ENCODE measurements at places on chromosomes 3 and 15.

DNA sequence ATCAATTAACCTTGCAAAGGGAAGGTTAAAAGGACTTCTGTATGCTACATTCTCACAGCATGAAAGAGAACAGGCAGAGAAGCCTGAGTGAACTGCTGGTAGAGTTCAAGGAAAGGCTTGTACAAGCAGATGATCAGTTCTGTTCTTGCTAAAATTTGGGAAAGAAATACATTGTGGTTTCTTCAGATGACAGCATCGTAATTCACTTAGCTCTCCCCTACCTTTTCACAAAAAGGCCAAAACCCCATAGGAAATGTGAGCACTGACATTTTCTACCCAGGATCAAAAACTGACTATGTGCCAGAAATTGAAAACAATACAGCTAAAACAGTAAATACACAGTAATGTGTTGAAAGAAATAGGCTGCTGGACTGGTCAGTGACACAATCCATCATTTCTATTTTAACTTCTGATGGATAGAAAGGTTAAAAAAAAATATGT lies 216.4 kb downstream of the DPH6 start:
- no peak for DNase-seq

- DNase-seq: no peak
Measured at GRCh38 chr3:114213292-114213626, 24.1 kb downstream of the ZNF80 start.

- no peak for DNase-seq
Measured at GRCh38 chr3:89494734-89495133, 387.3 kb downstream of the EPHA3 start.

- no peak for DNase-seq
Measured at GRCh38 chr3:190169877-190170276, 49.2 kb upstream of the P3H2 start.

- no peak for DNase-seq
Measured at GRCh38 chr3:165383381-165383780, 187.2 kb upstream of the SLITRK3 start.

DNA sequence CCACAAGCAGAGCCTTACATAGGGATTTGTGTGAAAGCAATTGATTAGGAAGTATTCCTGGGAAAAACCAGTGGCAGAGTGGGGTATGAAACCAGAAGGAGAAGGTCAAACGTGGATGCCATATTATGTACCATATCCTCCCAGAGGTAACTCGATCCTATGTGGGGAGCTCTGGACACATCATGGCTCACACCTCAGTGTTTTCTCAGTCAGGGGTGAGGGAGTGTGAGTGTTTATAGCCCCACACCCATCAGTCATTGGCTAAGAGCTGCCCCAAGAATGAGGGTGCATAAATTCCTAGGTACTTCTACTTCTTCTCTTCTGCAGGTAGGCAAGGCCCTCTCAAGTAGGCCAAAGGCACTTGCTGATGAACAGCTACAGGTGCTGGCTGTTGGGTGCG lies 28.2 kb upstream of the PDZRN3 start:
- no peak for DNase-seq

GRCh38 chr3:44478055-44478468 lies 592 bp upstream of the ZNF445 start:
- DNase-seq: no peak

- DNase-seq: no peak
Measured at GRCh38 chr3:73215901-73216300, 154.4 kb downstream of the EBLN2 start.

- DNase-seq: no peak
Measured at GRCh38 chr3:180802837-180803236, 109.6 kb upstream of the FXR1 start.

DNA sequence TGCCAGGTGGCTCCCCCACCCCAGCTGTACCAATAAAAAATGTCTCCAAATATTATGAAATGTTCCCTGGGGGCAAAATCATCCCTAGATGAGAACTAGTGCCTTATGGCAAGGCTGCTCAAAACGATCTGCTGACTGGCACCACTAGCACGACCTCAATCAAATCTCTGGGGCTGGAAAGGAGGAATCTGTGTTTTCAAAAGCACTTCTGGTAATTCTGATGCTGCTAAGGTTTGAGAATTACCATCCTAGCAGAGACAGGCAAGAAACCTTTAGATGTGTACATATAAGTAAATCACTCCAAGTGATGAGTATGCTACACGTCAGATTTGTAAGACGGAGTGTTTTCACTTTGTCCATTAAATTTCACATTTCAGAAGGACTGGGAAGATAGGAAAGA lies 360.1 kb upstream of the THRB start:
- no peak for DNase-seq

DNA sequence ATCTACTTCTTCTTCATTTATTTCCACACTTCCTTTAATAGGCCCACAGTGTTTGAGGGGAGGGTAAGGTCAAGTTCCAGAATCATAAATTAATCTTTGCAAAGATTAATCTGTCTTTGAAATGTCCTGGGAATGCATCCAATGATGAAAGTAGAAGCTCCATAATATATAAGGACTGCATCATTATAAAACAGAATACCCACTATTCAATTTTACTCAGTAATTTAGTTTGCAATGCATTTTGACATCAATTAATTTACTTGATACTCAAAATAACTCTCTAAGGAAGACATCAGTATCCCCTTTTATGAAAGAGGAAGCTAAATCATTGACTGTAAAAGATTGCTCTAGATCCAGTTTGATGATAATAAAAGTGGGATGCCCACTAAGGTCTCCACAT lies 777.2 kb downstream of the GRM7 start:
- no peak for DNase-seq

DNA sequence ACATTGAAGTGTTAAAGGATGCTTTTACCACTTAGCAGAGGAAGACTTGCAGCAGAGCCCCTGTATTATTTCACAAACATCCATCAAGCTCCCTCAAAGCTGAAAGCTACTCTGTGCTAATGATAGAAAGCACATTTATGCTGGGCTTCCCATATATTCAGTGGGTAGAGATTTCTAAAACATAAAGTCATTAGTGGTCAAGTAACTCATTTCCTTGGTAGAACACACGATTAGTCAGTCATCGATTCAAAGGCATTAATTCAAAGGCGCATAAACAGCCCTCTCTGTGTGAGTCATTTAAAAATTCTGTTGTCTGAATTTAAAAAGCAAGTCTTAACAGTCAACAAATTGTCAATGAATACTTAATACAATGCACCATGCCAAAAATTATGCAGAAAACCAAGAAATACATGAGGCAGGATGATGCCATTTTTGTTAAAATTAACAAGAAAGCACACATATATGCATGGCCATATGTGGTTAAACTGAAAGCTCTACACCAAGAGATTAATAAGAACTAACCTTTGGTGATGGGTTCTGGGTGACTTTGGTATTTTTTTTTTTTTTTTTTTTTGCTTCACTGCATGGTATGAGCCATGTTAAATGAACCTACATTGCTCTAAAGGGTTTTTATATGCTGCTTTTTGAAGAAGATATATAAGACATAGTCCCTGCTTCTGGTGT lies 61.7 kb downstream of the LDHAL6B start:
- no peak for DNase-seq

DNA sequence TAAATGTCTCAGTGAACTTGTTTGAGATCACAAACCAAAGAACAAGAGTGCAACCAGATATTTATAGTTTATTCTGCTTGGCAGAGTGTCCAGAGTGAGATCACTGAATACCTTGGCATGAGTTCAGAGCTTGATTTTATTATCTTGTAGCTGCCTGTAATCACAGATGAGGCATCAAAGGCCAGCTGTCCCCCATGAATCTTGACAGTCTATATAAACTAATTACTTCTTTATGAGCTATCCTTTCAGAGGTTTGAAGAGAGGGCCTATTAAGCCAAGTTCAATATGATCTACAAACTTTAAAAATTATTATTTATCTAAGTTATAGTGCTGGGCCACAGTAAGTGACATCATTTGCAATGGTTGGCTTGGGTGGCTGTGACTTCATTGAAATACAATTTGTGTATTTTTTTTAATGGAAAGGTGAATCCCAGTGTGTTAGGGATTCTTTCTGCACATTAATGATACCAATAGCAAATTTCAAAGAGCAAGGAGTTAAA lies 251.5 kb downstream of the CLSTN2 start:
- no peak for DNase-seq

GRCh38 chr3:12910356-12911099 lies 69.2 kb upstream of the RPL32 start:
- no peak for DNase-seq

GRCh38 chr15:76575679-76576078 lies 239.1 kb downstream of the ISL2 start:
- DNase-seq: no peak

- no peak for DNase-seq
Measured at GRCh38 chr3:58013973-58014649, 5.9 kb downstream of the FLNB start.

DNA sequence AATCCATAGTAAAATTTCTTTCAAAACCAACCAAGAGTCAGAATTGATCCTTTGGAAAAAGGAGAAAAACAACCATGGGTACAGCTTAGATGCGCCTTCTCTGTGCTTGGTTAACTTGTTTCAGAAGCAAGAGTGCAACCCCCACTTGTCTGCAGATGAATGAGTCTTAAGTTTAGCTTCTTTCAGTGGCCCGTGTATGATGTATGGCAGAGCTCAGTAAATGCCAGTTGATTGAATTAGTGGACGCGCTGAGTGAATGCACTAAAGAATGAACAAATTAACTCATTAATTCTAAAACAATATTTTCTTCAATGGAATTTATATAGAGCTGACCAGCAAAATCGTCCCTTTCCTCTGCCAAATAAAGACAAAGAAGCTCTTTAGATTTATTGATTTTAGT lies 67.0 kb upstream of the ARHGEF3 start:
- no peak for DNase-seq

- no peak for DNase-seq
Measured at GRCh38 chr15:31369727-31370126, 43.1 kb downstream of the KLF13 start.

- DNase-seq: no peak
Measured at GRCh38 chr3:134090031-134090430, 60.3 kb upstream of the SLCO2A1 start.

DNA sequence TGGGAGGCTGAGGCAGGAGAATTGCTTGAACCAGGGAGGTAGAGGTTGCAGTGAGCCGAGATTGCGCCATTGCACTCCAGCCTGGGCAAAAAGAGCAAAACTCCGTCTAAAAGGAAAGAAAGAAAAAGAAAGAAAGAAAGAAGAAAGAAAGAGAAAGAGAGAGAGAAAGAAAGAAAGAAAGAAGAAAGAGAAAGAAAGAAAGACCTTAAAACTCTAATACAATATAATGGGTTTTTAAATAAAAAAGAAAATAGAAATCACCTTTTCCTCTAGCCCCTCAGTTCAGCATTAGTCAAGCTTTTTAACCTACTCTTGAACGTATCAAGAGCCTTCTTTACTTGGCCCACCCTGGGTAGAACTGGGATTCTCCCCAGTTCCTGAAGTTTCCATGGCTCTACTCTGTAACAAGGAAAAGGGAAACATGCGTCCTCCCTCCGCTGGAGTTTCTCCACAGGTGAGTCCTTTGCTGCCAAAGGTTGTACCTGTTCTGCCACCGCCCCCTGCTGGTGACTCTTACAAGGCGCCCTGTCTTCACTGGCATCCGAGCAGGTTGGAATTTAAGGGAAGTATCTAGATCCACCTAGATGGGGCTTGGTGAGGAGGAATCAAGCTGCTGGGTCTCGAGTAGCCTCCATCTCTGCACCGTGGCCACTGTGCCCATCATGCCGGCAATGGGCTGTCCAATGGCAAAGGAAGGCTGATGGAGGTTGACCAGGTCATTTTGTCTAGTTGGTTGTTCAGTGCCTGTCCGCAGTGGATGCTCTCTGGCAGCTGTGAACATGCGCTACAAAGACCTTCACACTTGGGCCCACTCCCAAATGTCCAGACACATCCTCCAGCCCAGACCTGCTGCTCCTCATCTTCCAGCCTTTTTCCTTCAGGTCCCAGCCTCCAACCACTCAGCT lies 20.6 kb upstream of the EPHB3 start:
- DNase-seq: peak; percentile 37

- DNase-seq: no peak
Measured at GRCh38 chr3:155323063-155323666, 29.7 kb upstream of the STRIT1 start.

GRCh38 chr3:21902956-21903355 lies 151.9 kb upstream of the ZNF385D start:
- DNase-seq: no peak

DNA sequence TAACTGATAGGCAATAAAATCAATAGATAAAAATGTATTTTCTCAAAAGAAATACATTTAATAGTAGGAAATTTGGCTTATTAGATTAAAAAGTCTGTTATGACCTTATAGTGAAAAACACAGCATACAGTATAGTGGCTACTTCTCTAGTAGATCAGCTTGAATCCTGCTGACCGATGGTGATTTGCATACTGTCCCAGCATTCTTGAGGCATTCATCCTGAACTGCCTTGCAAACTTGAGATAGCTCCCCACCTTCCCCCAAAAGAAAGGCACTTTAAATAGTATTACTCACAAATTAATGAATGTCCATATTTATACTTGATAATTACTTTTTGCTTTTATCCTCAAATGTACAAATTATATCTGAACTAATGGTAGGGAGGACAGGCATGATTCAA lies 6.7 kb downstream of the CHMP2B start:
- no peak for DNase-seq

GRCh38 chr15:35066094-35066493 lies 19.0 kb downstream of the NANOGP8 start:
- no peak for DNase-seq

DNA sequence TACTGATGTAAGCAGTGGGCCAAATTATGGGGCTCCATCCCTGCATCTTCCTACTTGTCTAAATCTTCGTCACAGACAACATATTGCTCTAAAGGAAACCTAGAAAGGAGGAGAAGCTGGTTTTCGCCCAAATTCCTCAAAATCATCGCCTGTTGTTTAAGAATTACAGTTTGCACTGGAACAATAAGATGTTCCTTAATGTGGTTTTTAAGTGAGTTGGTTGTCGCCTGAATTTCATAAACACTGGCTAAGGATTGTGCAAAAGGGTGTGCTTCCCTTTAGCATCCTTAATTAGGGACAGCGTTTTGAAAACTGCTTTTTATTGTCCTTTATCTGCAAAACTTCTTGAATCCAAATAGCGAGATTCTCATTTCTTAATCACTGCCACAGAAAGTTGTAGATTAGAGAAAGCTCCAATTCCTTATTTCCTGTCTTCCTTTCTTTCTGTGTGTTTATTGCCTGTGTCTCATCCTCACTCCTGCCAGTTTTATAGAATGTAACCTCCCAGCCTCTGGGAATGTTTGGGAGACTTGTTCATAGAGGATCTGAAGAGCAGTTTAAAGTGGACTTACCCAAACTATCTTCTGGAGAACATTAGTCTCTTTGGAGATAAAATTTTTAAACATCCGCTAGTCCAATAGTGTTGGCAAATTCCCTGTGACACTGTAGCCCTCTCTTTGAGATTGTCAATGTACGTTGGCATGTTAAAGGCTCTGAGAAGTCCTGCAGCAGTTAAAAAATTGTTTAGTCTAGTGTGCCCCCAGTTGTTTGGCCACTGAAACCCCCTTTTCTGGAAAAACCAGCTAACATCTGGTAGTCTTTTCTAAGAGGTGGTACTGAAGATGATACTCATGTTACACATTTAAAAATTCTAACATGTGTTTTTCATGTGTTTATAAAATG lies 50.4 kb downstream of the FLNB start:
- no peak for DNase-seq

All from stimulated activated CD8-positive, alpha-beta memory T cell treated with anti-CD3 and anti-CD28 coated beads, Interleukin-7, amount 100 ng/mL, for 1 hour (primary cell).